ENCODE measurements at places on chromosomes 6 and 20. TPM values are rescaled to one million over a fixed set of nuclear protein-coding genes. Genes with fewer than 3 reads are reported as not detected.

GRCh38 chr20:25030649-25031207 is 27.2 kb downstream of the ACSS1 start:
- no peak for DNase-seq

DNA sequence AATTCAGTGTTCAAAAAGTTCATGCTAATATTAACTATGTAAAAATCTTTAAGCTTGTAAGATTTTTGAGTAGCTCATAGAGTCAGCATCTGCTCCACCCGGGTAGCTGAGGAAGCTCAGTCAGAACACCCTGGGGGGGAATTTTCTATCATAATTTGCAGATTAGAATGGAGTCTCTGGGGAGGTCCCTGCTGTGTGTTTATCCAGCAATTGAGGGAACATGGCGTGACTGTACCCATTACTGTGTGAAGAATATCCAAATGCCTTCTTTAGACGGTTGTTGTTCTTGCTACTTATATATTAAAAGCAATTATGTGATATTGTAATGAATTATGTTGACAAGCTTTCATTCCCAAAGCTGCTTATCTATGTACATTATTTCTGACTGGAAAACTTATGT is 64.8 kb downstream of the AIG1 start:
- DNase-seq: no peak

DNA sequence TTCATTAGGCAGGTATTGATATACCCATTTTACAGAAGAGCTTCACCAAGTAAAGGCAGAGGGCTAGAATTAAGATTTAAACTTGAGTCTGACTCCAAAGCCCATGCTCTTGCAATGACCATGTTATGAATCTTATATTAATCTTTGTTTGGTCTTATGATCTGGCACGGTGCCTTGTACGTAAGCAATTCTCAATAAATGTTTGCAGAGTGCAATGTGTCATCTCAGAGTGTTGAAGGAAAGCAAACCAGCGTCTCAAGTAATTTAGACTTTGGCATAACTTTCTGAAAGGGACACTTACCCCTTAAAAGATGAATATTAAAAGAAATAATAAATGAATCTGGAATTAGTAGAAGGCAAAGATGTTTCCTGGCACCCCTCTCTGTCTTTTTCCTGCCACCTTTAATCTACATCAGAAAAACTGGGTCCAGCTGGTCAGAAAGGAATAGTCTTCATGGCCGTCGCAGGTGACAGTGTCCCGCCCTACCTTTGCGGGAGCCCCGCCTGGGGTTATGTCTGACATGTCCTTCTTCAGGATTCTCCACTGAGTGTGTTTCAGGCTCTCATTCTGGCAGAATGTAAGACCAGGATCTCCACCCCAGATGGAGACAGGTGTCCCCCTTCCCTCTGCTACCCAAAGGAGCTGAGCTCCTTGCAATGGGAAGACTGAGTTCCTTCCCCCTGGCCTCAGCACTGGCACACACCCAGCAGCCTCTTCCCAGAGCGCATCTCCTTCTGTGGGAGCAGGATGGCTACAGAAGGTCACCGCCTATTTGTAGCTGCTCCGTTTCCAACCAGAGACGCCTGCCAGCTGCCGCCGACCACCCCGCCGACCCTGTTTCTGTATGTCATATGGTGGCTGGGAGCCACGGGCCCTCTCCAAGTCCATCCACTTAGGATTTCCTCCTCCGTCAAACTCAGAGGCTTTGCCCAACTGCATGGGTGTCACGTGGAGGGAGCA is 266.3 kb upstream of the ECI2 start:
- DNase-seq: no peak

DNA sequence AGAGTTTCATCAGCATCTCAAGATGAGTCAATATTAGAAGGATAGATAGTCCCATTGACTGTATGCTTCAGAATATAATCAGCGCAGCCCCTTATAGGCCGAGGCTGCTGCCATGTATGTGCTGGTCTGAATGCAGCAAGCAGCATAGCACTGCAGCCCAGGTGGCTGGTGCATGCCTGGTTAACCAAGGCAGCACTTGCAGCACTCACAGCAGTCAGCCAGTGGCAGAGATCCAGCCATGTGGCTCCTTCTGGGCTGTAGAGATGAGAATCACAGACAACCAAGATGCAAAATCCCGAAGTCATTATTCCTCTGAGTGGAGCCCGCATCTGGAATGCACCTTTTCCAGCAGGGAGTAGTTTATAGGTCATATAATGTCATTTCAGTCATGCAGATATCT is 251.9 kb downstream of the UST start:
- no peak for DNase-seq

DNA sequence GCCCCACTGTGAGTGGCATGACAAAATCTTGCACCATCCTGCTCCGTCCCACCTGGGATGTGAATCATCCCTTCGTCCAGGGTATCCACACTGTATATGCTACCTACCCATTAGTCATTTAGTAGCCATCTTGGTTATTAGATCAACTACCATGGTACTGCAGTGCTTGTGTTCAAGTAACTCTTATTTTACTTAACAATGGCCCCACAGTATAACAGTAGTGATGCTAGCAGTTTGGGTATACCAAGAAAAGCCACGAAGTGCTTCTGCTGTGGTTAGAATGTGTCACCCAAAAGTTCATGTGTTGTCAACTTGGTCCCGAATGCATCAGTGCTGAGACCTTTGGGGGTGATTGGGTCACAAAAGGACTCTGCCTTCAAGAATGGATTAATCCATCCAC is 11.7 kb downstream of the OSER1 start:
- DNase-seq: no peak

- peak; percentile 29 for DNase-seq
Observed at GRCh38 chr6:153947808-153948447, 91.1 kb upstream of the OPRM1 start.

GRCh38 chr6:72616406-72617015 is 5.4 kb upstream of the KCNQ5 start:
- DNase-seq: no peak

GRCh38 chr6:128432394-128432793 is 88.0 kb downstream of the PTPRK start:
- no peak for DNase-seq

DNA sequence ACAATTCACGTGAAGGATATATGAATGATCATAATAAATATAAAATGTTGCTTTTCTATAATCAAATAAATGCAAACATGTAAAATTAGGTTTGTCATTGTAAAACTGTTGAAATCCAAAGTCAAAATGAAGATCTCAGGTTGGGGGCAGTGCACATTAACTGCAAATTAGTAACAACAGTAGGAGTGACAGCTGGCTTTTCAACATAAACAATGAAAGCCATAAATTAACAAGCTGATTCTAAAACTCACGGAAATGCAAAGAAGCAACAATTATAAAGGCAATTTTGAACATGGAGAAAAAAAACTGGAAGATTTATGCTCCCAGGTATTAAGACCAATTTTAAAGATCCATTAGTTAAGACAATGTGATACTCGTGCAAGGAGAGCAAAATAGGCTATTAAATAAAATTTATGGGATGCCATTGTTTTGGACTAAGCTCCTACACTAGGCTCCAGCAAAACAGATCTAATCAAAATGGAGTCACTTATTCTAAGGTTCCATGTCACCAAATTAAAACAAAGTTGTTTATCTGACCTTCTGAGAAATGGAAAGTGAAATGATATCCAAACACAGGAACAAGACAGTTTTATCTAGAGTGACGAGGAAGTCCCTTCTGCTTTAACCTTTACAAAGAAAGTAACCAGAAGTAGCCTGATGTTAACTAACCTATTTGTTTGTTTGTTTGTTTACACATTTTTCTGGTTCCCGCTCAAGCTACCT is 770.8 kb downstream of the EPHA7 start:
- DNase-seq: no peak

GRCh38 chr20:63206878-63207277 is 9.1 kb downstream of the YTHDF1 start:
- peak; percentile 81 for DNase-seq

DNA sequence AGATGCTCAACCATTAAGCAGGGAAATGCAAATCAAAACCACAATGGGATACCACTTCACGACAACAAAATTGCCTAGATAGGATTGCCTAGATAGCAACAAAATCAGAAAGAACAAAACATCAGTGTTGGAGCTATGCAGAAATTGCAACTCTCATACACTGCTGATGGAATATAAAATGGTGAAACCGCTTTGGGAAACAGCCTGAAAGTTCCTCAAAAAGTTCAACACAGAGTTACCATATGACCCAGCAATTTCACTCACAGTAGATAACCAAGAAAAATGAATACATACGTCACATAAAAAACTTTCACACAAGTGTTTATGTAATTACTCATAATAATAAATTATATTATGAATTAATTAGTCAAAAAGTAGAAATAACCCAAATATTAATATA is 78.3 kb downstream of the MAFB start:
- no peak for DNase-seq

GRCh38 chr6:167856999-167857660 is 30.4 kb downstream of the AFDN start:
- no peak for DNase-seq

DNA sequence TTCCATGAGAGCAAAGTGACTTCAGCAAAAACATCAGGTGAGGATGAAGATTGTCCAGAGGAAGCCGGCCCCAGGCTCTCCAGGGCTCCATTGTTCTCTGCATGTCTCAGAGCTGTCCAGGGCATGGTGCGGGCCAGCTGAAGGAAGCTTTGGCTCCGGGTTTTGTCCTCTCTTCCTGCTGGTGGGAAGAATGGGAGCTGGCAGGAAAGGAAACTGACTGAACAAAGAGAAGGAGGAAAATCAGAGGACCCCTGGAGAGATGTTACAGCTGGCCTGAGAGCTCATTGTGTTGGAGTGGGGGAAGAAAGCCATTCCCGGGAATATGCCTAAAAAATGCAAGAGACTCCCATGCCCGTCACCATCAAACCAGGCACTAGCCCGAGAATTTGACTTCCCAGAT is 27.1 kb downstream of the PRND start:
- DNase-seq: no peak

DNA sequence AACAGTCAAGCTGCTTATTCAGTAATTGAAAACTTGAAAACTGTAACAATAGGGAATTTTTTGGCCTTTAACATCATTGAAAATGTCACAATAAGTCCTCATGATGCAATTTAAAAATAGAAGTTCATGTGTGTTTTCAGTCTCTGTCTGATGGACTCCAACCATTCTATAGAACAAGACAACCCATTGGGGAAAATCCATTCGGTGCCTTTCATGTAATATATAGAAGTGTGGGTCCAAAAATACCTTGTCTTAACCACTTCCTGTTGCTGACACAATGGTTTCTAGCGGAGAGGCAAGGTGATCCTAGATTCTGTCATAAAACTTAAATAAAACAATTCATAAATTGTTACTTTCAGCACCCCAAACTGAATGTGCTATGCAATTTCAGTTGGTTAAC is 1131.3 kb upstream of the MAP3K7 start:
- no peak for DNase-seq

GRCh38 chr20:43189554-43190331 is at the start of gene PTPRT:
PTPRT (minus strand) TSS chr20:43189906; CDS start chr20:43189733, 173 bp downstream.
- DNase-seq: no peak

- no peak for DNase-seq
Observed at GRCh38 chr6:162153120-162153519, 574.4 kb downstream of the PRKN start.

DNA sequence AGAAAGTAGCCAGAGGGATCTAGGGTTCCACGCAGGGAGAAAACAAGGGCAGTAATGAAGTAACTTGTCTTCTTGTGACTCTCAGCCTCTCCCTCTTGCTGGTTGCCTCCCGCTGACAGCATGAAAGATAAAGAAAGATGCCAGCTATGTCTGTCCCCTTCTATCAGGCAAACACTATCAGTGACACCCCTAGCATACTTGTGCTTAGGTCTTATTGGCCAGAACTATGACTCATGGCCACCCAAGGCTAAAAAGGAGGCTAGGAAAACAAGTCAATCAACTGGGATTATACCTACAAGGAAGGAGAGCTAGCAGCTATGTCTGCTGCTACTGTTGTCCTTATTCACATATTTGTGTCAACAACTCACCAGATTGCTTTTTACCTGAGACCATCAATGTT is 206.8 kb upstream of the SOX4 start:
- peak; percentile 8 for DNase-seq

GRCh38 chr6:111699123-111699522 is 93.4 kb upstream of the TRAF3IP2 start:
- no peak for DNase-seq

- DNase-seq: no peak
Observed at GRCh38 chr6:161073930-161074329, 82.4 kb downstream of the MAP3K4 start.

DNA sequence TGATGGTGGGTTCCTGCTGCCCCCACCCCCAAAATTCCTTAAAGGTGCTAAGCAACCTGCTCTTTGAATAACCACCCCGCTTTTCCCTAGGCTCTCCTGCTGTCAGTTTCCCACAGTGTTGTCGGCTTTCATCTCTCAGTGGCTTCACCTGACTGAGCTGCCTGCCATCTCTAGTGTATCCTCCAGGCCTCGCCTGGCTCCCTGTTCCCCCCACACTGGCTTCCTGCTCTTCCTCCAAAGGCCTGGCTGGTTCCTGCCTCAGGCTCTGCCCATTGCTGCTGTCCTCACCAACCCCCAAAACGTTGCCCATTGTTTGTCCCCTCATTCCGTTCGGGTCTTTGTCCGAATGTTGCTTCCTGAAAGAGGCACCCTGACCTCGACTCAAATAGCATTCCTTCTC is 93.8 kb upstream of the POPDC3 start:
- no peak for DNase-seq

- no peak for DNase-seq
Observed at GRCh38 chr6:106117579-106117978, 31.4 kb downstream of the PRDM1 start.

DNA sequence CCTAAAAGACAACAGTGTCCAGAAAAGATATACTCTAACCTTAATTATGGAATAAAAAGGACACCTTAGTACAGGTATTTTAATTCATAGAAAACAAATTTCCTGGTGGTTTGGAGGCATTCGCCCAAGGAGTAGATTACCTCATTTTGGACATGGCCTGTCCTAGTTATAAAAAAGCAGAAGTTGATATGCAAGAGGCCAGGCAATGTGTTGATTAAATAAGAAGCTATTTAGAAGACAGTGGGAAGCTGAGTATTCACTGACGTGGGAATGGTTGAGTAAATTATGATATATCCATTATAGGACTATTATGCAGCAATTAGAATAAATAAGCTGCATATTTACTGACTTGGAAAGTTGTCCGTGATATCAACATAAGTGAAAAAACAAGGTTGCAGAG is 314.9 kb downstream of the ALDH8A1 start:
- no peak for DNase-seq

GRCh38 chr6:51843456-51844056 is 243.9 kb downstream of the PKHD1 start:
- no peak for DNase-seq

Gene TPBG
- total RNA-seq: 28.9 TPM

Gene ESR1
- not detected for total RNA-seq

Gene PLG
- total RNA-seq: not detected

Gene CDH26
- 0.44 TPM for total RNA-seq

Gene GSTA2
- total RNA-seq: not detected

Gene OPN5
- not detected for total RNA-seq

Gene WFDC10A
- total RNA-seq: not detected

Gene KIF25
- not detected for total RNA-seq

Gene NOX3
- not detected for total RNA-seq

Gene CBLN4
- not detected for total RNA-seq

Gene GRM1
- total RNA-seq: 0.41 TPM

Gene IRF4
- not detected for total RNA-seq

Gene FBXO9
- 53.1 TPM for total RNA-seq

Data from Caki2 (cell line).